Right ventricle myocardium inferior (tissue), 1 donor: ENCODE measurements at places on chromosomes 5 and 9. TPM values are rescaled to one million over a fixed set of nuclear protein-coding genes. Genes with fewer than 3 reads are reported as not detected.

Gene ZCCHC9
- 10.8 TPM for total RNA-seq

DNA sequence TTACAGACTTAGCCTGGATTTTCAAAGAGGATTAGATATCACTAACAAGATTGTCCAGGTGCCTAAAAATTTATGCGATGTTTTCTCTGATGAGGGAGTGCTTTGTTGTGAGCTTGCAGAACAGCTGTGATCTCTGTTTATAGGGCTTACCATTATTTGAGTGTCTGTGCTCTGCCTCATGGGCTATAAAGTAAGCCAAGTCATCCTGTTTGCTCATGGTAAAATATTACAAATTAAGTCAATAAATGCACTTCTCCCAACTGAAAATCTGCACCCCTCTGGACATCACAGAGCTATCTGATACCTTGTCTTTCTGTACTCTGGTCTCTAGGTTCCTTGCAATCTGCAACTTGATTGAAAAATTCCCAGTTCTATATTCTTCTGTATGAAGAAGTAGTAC, 293.4 kb upstream of the ACTBL2 start:
- no peak for DNase-seq

DNA sequence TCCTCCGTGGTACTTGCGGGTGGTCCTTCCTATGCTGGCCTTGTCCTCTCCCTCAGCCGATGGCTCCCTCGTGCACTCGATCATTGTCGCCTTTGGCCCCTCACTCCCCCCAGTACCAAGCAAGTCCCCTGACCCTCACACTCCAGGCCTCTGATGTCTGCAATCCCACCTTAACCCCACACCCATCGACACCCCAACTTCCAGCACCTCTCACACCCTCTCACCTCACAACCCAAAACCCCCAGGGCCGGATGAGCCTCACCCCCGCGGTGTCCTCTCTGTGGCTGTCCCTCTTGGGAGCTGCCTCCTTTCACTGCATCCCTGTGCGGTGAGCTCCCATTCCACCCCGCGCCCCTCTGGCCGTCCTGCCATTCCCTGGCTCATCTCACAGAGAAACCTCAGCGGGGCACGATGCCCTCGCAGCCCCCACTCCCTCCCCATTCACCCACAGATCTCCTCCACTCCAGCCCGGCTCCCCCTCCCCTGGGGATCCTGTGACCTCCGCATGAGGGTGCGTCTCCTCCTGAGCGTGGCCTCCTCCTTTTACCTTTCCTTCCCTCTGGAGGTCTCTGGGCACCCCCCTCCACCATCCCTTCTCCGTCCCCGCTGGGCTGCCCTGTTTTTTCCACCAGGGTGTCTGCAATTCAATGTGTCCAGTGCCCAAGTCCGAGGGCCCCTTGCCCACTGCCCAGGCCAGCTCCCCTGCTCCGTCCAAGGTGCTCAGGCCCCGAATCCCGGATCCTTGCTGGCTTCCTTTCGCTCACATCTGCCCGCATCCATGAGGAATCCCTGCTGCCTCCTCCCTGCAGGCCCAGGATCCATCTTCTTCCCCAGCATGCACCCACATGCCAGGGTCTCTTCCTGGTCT, 15.8 kb upstream of the RNU6ATAC start:
- peak; percentile 47 for DNase-seq

GRCh38 chr5:71601222-71602026, 14.3 kb downstream of the MCCC2 start:
- DNase-seq: no peak

DNA sequence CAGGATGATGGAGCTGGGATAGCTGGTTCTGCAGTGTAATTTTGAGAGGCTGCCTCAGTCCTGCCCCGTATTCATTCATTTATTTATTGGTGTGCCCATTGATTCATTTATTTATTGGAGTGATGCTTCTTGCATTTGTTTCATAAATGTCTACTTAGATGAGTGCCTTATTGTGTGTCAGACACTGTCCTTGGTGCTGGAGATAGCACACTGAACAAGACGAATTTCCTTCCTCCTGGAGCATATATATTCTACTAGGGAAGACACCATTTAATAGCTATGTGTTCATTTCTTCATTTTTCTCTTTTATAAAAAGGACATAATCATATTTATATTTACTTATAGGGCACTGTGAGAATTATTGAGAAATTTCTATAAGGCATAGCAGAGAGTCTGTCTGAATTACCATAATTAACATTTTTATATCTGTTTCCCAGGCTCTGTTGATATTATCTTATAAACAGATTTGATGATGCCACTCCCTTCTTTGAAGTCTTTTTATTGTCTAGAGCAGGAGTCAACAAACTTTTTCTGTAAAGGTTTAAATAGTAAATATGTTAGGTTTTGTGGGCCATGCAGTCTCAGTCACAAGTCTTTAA, 433.9 kb upstream of the ZNF608 start:
- DNase-seq: no peak

DNA sequence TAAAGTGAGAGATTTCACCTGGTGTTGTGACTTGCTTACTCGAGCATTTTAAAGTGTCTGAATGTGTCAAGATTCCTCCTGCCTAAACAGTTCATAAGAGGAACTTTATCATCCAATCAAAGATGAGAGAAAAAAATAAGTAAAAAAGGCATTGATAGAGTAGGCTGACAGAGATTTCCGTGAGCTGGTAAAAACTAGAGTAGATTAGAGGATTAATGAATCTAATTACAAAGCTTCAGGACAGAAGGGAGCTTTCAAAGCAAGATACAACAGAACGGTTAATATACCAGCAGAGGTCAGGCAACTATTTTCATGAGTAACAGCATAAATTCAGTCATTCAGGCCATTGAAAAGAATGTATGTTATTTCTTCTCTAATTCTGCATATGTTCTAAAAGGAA, 91.5 kb downstream of the ADAMTS6 start:
- DNase-seq: no peak

- peak; percentile 84 for DNase-seq
Observed at GRCh38 chr9:88534456-88535225, at the start of gene NXNL2. Gene NXNL2 (plus strand): TSS chr9:88535178. CDS start chr9:88535435, 257 bp downstream.

- no peak for DNase-seq
Observed at GRCh38 chr9:37984672-37985611, 81.0 kb upstream of the SLC25A51 start.

GRCh38 chr9:27379311-27380251, 82.6 kb upstream of the EQTN start:
- DNase-seq: no peak
